ENCODE measurements at places on chromosomes 3 and 15.

DNA sequence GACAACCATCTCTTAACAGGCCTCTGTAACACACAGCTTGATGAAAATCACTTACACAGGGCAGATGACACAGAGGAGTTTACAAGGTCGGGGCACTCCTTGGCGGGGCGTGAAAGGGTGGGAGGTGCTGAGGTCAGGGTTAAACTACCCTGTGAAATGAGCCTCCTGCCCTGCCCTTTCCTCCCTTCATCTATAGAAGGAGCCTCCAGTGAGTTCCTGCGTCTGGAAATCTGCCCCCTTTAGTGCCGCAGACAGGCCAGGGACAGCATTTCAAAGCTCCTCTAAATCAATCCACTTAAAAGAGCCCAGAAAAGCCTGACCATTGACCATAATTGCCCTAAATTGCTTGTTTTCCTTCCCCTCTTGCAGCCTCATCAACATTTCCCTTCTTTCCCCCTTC lies 1.9 kb downstream of the ROBO1 start:
- DNase-seq: no peak

DNA sequence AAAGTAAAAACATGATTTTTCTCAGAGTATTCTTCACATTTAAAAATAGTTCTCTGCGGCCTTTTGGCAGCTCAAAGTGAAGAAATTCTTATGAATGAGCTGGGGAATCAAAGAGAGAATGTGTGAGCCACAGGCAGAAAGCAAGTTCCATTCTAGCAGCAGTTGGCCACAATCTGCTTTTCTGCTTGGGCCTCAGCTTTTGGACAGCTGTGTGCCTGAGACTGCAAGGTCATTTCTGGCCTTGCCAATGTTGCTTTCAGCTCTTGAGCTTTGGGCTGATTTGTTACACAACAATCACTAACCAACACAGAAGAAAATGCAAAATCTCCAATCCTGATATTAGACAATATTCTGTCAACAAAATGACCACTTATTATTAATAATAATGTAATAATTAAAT lies 14.4 kb upstream of the TM4SF4 start:
- no peak for DNase-seq

DNA sequence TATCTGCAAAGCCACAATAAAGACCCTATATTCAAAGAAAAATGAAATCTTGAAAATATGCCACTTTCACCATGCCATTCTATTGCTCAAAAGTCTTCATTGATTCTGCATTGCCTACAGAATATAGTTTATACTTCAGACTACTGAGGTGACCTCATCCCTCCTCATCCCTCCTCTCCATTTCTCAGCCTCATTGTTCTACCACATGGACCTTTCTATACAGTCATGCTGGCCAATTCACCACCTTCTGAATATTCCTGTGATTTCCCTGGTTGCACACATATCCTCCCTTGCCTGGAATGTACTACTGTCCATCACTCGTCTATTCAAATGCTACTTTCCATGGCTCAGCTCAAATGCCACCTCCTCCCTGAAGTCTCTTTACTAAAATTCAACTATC lies 3.5 kb upstream of the COL8A1 start:
- DNase-seq: no peak

- DNase-seq: no peak
Observed at GRCh38 chr15:85710340-85710842, 84.3 kb downstream of the KLHL25 start.

DNA sequence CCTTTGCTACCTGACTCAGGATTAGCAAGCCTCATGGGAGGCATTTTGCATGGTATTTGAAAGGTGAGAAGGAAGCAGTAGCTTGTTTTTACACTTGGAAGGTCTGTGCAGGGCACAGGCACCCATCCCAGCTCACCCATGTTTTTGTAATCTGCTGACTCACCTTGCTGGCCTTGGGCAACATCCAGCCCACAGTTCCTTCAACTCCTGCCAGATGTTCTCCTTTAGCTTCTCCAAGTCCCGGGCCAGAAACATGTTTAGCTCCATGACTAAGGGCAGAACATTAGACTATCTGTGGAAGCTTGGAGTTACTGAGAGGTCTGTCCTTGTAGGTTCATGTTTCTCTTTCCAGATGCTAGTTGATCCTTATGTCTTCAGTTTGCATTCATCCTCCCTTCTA lies 12.4 kb upstream of the ZNF770 start:
- DNase-seq: no peak

DNA sequence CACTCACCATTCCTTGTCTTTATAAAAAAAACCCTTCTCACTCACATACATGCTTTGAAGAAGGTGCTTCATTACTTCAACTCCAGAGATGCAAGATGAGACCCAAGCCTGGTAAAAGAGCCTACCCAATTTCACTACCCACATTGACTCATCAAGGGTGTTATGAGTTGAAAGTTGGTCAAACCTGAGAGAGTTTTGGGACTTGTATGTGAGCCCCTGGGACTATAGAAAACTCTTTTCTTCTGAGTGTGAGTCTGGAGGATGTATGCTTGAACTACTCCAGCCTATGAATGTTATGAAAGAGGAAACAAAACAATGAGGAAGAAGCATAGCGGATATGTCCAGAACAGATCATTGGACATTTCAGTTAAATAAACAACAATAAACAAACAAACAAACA lies 106.5 kb upstream of the SATB1 start:
- no peak for DNase-seq

DNA sequence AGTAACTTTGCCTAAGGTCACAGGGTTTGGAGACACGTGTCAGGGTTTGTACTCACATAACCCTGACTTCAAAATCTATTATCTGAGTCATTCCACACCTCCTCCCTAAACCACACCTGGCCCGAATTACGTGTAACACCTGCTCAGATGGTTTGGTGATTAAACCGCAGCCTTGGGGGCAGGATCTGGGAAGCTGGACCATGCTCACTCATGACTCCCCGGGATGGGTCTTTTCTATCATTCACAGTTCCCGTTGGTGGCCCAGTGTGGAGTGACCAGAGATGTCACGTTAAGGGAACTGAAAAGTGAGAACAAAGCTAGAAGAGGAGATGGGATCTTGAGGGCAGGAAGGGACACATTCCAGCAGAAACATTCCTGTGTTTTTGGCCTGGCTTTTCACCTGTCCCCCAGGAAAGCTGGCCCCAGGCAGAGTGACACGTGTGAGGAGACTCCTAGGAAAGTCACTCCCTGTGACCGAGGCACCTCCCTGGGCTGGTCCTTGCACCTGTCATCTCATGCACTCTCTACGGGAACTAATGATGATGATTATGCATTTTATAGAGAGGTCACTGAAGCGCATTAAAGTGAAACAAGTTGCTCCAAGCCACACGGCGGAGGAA lies 75.4 kb upstream of the POMGNT2 start:
- no peak for DNase-seq

- no peak for DNase-seq
Observed at GRCh38 chr3:123791898-123792297, 92.2 kb downstream of the MYLK start.

GRCh38 chr3:106758459-106758858 lies 618.8 kb upstream of the CCDC54 start:
- no peak for DNase-seq

GRCh38 chr3:190070622-190071347 lies 49.9 kb downstream of the P3H2 start:
- no peak for DNase-seq

DNA sequence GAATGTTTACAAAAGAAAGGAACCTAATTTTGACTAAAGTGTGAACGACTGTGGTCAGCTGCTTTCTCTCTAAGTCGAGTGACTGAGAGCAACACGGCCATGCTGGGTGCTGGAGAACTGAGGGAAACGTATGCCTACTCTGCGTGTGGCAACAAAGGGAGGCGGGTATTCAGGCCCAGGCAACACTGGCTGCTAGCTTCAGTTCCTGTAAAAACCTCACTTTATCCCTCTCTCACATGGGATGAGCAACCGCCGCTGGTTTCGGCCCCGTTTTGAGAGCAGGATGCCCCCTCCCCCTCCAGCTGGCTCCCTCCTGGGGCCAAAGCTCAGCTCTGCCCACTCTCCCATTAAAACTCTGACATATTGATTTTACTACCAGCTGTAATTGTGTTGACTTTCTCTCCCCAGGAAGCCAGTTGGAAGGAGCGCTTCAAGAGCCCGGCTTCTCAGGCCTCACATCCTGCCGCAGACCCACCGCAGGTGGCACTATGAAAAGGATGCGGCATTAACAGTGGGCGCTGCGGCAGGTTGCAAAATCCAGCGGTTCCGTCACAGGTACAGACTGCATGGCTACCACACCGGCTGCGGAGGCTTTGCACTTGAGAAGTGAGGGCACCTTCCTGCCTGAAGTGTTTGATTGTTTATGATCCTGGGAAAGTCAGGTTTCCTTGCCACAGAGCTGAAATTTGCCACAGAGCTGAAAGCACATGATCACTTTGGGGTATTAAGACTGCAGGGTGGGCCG lies 12.7 kb downstream of the PLXND1 start:
- DNase-seq: no peak

DNA sequence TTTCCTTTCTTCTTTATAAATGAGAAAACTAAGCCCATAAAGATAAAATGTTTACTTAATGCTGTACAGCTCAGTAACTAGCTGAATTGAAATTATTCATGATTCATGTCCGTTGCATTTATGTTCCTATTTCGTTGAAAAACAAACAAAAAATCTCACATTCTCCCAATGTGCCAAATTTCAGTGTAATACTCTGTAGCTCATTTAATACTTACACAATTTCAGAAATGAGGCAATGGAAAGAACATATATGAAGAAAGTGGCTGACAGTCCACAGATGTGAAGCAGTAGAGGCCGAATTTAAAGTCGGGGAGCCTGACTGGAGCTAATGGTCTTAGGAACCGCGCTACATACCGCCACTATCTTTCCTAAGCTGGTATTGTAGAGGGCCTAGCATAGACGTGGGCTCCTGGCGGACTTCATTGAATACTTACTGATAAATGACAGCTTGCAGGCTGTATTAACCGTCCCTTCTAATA lies 651 bp downstream of the PLSCR2 start:
- no peak for DNase-seq

DNA sequence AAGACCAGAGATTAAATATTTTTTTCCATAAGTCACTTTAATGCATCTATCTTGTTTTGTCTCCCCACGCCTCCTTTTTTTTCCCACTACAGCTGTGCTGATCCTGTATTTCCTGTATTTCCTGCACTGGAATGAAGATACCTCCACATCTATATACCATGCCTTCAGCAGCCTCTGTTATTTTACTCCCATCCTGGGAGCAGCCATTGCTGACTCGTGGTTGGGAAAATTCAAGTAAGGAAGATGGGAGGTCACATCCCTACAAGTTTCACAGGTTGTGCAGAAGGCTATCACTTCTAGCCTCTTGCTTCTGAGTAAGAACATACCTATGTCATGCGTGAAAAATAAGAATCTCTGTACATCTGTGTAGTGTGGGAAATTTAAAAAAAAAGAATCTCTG lies 3.1 kb downstream of the SLC15A2 start:
- no peak for DNase-seq

- DNase-seq: no peak
Observed at GRCh38 chr3:176794406-176794805, 402.9 kb downstream of the TBL1XR1 start.

DNA sequence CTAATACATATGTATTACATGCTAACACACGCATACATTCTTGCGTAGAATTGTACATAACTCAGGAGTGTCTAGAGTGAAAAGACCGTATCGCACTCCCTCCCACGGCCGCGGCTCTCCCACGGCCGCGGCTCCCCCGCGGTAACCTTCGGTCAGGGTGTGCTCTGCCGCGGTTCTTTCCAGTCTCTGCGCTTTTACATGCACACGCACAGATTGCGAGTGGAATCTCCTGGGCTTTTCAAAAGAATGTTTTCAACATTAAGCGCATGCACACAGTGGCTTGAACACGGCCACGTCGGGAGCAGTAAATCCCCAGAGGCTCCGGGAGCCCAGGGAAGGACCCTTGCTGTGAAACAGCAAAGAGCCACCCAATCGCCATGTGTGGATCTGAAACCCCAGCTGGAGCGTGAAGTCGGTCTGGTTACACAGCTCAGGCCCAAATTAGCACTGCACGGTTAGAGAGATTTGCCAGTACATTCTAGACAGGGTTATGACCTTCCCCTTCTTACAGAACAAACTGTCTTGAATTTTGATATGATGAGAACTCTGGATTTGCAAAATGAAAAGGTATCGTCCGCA lies 805 bp upstream of the RGMA start:
- no peak for DNase-seq

DNA sequence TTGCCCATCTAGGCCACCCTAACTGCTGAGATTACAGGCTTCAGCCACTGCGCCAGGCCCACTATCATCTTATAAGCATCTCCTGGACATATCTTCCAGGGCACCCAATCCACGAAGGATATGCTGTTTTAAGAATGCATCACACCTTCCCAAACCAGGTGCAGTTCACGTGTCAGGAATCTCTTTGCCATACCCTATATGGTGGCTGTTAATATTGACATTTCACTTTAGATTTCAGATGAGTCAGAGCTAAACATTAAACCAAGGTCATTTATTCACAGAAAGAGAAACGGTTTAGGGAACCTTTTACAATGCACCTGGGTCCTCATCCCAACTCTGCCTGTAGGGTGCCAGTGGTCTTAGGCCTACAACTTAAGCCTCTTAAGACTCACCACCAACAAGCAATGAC lies 85.7 kb downstream of the TBL1XR1 start:
- no peak for DNase-seq

DNA sequence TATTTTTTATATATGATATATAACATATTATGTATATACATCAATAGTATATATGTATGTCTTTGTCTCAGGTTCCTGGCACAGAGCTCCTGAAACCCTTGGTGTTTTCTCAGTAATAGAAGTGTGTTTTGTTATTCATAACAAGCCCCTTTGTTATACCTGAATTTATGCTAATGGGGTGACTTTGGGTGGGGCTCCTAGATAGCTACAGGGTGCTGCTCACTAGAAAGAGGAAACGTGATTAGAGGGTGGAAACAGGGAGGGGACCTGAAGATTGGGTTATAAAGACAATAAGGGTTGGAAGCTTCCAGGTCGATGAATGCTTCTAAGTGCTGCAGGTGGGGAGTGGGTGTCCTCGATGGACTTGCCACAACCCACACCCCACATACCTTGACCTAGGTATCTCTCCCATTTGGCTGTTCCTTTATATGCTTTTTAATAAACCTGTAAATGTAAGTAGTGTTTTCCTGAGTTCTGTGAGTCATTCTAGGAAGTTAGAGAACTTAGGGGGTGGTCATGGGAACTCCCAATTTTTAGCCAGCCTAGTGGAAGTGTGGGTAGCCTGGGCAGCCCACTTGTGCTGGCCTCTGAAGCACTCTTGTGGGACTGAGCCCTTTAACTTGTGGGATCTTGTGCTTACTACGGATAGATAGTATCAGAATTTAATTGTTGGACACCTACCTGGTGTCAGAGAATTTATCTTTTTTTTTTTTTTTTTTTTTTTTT lies 36.9 kb upstream of the C15orf39 start:
- DNase-seq: no peak

DNA sequence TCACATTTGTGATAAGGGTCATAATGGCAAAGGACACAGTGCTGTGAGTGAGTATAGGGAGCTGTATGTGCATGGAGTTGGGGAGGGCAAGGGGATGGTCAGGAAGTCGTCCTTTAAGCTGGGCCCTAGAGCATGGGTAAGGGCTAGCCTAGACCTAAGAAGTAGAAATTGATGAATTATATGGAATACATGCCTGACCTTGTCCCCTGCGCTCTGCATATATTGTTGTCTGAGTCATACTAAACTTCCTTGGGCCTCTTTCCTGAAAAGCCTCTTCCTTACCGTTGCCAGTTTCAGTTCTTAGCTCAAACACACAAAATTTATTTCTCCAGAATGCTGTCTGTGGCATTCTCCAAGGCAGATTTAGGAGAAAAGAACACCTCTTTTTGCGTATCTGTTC lies 4.6 kb downstream of the SNRK start:
- DNase-seq: no peak

GRCh38 chr3:112074006-112074405 lies 12.2 kb upstream of the C3orf52 start:
- no peak for DNase-seq
